CD4-positive, alpha-beta T cell treated with Interleukin-4 for 1 hour (primary cell): ENCODE measurements at places on chromosomes 4 and X.

DNA sequence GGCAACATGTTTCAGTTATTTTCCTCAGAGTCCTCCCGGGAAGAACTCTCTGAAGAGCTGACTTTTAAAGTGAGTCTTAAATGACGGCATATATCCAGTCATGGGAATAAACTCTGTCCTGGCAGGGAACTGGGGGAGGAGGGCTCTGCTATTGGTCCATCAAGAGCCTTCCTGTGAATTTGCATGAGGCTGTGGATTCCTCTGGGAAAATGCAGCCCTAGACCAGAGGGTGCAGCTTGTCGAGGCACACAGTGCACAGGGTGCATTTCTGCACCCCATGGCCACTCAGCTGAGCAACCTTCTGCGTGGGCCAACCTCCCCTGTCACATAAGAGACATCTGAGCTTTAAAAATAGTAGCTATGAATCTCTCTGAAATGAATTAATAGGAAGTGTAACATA is 360.0 kb downstream of the GALNTL6 start:
- DNase-seq: no peak

DNA sequence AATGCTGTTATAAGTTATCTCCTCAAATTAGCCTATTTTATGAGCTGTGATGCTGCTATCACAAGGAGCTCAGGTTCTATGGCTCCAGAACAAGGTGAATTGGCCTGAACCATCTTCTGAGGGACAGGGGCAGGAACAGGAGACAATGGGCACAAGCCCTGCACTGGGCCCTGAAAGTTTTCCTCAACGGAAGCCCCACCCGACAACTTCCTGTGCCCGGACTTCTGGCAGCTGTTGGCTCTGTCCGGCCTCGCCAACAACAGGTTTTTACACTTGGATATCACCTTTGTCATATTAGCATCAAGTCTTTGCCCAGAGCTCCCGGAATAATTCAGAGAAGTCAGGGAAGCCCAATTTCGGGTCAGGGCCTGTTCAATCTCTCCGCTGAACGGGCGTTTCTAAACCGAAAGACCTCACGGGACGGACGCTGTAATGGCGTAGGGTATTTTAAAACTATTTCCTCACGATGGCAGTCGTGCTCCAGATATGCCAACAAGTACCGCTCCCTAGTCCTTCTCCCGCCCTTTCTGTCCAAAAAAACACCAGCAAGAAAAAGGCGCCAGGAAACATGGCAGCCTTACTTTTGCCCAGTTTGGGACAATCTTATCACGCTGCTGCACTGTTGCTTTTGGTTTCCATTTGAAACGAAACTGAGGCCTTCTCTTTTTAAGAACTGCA is 201.0 kb upstream of the STK26 start:
- peak; percentile 91 for DNase-seq

- no peak for DNase-seq
Measured at GRCh38 chrX:7586126-7586525, 256.8 kb upstream of the VCX start.

GRCh38 chr4:8268901-8269534 is 536 bp upstream of the HTRA3 start:
- DNase-seq: no peak

DNA sequence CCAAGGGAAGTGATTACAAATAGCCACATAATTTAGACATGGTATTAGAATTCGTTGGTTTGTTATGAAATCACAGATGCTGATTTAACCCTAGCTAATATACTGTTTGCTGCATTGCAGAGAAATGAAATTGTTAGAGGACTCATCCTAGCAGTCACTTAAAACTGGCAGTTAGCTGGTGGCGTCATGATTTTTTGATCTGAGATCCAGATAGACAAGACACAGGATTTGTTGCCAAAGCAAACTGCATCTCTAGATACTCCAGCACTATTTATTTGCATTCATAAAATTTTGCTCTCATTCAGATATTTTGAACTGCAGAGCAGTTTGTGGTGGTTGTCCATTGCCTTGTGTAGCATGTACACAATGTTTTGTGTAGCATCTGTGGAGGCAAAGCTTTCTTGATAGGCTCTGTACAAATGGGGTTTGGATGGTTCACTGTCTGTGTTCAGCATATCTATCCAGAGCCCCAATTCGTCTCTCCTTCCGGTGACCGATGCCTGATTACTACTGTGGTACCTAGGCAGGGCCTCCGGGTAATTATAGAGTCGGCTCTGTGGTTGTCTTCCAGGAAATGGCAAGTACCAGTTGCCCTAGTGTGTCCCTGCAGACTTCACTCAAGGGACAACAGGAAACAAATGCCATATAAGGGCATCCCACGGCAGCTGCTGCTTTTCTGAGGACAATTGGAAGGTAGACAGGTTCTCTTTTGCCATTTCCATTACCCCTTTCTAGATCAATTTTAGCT is 30.1 kb upstream of the SPARCL1 start:
- DNase-seq: peak; percentile 55

- no peak for DNase-seq
Measured at GRCh38 chr4:181548873-181549575, 694.2 kb upstream of the TENM3 start.

GRCh38 chr4:76334885-76335284 is 28.4 kb downstream of the STBD1 start:
- no peak for DNase-seq

- no peak for DNase-seq
Measured at GRCh38 chr4:133624744-133625143, 475.6 kb downstream of the PCDH10 start.

DNA sequence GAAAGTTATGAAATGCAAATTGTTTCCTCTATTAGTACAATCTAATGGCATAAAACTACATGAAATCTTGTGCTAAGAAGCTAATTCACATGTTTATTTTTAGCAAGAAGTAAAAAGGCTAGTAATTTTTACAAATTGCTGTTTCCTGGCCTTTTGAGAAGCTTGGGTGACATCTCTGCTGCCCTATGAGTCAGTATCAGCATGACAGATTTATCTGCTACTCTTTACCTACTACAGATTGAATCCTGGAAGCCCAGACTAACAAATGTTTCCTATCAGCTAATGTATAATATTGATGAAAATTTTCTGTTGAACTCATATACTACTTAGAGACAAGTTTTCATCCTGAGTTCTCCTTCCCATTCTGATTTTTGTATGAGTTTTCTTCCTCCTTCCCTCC is 232.4 kb downstream of the DCTD start:
- no peak for DNase-seq

- DNase-seq: no peak
Measured at GRCh38 chr4:20084488-20084887, 167.2 kb upstream of the SLIT2 start.

- no peak for DNase-seq
Measured at GRCh38 chr4:20883231-20883630, 183.0 kb downstream of the PACRGL start.

DNA sequence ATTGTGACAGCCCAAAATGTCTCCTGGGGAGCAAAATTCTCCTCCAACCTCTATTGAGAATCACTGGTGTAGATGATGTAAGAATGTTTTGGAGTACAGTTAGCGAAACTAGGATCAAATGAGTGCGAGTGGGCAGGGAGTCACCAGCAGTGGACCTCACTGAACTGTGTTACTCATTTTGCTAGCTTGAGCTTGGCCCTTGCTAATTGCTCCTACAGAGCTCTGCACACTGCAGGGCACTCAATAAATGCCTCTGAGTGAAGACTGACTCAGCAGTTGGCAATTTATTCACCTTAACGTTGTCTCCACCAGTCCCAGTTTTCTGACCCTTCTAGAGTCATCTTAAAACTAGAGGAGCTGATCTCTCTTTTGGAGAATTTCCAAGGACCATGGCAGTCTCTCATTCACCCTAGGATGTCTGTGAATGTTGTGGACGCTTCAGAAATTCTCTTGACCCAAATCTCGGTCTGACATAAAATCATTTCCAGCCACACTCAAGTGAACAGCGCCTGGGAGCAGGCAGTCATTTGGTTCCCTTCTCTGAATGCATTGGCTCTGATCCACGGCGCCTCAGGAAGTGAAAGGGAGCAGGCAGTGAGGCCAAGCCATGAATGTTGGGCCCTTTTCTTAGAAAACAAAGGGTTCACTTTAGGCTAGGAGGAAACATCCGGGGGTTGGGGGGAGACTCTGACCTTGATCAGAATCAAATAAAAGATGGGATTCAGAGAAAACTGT is 148.1 kb downstream of the NWD2 start:
- no peak for DNase-seq

GRCh38 chrX:48043056-48043455 is 28.4 kb downstream of the ZNF630 start:
- DNase-seq: no peak

- no peak for DNase-seq
Measured at GRCh38 chrX:22969411-22969810, 30.3 kb upstream of the DDX53 start.

DNA sequence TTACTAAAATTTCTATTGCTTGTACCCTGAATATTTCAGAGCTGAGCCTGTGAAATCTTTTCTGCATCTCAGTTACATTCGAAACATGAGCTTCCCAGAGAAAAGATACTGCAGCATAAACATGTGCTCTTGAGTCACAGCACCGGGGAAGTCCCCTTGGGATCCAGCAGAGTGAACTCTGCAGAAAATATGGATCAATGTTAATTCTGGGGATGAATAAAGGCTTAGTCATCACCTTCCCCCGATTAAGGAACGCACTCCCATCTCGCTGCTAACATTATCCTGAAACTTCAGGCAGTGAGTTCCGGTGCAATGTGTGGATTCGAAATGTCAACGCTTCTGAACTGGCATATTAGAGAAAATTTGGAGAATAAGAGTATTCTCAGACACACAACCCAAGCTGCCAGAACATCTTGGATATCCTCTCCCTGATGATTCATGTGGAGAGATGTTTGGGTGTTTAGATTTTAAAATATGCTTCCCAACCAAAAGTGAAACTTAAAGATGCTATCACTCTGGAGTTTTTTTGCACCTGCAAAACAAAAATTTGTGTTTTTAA is 90.8 kb downstream of the IRF2 start:
- no peak for DNase-seq

DNA sequence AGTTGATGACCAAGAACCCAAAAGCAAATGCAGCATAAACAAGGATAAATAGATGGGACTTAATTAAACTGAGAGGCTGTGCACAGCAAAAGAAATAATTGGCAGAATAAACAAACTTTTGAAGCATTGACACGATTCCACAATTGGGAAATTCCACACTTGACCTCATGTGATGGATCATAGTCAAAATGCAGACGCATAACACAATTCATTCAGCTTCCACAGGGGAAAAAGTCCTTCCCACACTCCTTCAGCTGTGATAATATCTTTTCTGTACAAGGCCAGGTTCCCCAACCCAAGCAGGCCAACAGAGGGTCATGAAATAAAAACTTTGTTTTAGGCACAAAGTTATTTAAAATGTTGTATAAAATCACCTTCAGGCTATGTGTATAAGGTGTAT is 66.6 kb upstream of the SLIT2 start:
- DNase-seq: no peak

DNA sequence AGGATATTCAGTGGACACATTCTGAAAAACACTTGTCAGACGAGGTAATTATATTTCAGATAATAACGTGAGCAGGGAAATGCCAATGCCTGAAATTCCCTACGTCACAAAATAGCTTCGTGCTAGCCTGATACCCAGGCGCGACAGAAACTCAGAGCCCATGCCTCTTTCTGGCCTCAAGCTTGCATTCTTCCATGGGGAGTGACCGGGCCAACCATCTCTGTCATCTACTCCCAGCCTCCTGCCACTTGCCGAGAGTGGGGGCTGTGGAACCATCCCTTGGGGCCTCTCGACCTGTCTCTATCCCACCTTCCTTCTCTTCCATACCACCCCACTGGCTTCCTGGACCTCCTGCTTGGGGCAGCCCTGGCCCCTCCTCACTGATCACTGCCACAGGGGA is 34.5 kb upstream of the CDKN2AIP start:
- DNase-seq: no peak

DNA sequence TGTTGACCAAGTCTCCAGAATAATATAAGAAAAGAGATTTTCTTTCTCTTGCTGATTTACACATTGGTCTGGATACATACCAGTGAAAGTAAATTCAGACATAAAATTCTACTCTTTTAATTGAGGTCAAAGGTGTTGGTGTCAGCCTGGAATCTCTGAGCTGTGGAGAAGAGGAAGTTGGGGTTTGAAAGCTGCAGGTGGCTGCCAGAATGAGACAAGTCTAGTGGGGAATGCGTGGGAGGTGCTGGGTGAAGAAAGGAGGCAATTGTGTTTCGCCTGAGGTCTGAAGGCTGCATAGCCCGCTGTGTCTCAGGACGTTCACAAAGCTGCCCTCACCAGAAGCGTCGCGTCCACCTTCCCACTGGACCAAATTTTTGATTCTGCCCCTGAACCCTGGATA is 31.2 kb downstream of the PHEX start:
- no peak for DNase-seq

- DNase-seq: no peak
Measured at GRCh38 chr4:150063128-150063527, 15.1 kb upstream of the DCLK2 start.

DNA sequence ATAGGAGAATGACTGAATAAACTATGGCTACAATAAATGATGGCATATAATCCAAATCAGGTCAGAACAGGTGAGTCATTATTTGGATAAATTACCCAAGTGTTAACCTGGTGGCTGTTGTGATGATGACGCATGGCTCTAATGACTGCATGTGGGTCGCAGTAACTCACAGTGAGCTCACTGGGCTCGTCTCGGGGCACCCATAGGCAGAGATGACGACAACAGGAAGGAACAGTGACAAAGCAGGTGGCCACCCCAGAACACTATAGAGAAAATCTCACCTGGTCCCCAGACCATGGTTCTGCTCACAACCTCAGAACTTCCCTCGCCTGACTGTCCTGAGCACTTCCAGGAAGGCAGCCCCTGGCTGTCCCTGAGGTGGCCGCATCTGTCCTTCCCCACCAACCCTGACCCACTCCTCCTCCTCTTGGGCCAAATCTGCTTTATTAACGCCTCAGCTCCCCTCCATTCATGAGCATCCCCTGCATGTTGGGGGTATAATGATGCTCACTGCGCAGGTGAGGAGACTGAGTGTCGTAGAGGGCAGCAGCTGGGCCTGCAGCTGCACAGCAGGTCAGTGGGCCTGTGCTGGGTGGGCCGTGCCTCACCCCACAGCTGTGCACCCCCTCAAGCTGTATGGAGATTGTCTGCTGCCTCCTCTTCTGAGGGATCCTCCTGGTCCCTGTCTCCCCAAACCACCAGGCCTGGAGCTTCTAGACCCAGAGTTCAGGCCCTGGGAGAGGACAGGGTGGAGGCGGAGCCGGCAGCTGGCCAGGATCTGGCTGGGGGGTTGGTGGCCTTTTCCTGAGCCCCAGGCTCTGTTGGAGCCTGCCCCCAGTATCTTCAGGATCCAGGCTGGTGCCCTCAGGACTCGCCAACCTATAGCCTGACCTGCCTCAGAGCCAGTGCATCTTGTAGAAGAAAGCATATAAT is 30.9 kb upstream of the FAM156A start:
- no peak for DNase-seq

DNA sequence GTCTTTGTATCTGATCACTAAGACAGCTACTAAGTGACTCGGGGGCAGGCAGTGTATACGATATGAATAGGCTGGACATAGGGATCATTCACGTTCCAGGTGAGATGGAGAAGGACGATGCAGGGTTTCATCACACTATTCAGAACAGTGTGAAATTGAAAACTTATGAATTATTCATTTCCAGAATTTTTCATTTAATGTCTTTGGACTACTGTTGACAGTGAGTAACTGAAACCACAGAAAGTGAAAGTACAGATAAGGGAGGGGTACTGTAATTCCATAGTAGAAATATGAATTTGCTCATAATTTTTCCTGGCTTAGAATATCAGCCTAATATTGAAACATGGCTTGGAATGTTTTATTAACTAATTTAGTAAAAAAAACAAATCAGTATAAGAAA is 24.4 kb downstream of the TMEM144 start:
- DNase-seq: no peak

- no peak for DNase-seq
Measured at GRCh38 chr4:53781629-53782457, 190.6 kb upstream of the LNX1 start.
